ENCODE measurements at places on chromosomes 2 and 18. TPM values are rescaled to one million over a fixed set of nuclear protein-coding genes. Genes with fewer than 3 reads are reported as not detected.

- DNase-seq, result no peak
Observed at GRCh38 chr2:153393518-153393917, 85.0 kb downstream of the RPRM start.

- DNase-seq, result no peak
Observed at GRCh38 chr2:113192459-113193100, 18.8 kb downstream of the PSD4 start.

- no peak for DNase-seq
Observed at GRCh38 chr2:213157242-213157641, 5.8 kb upstream of the IKZF2 start.

GRCh38 chr2:48229063-48229462 is 300.9 kb upstream of the STON1 start:
- no peak for DNase-seq

DNA sequence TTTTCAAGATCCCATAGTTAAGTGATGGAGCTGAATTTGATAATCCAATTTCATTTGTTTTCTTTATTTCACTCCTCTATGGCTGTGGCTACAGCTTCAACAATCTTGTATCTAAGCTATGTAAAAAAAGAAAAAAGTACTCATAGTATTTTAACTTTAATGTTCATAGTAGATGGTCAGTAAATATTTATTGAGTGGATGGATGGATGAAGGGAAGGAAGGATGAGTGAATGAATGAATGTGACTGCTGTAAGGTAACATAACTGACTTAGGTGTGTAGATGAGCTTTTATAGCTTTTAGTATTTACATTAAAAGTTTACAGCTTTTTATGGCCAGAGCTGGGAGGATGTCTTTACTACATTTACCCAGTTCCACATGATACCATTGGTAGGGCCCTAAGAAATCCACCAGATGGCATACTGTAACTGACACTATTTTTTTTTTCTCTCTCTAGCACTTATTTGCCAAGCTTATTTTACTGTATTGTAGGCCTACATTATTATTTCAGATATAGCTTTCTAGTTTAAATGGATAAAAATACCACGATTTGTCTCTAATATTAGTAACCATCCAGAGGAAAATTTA is 13.4 kb upstream of the HRH4 start:
- DNase-seq, result no peak

GRCh38 chr2:174172802-174173355 is 75.5 kb downstream of the OLA1 start:
- DNase-seq, result no peak

DNA sequence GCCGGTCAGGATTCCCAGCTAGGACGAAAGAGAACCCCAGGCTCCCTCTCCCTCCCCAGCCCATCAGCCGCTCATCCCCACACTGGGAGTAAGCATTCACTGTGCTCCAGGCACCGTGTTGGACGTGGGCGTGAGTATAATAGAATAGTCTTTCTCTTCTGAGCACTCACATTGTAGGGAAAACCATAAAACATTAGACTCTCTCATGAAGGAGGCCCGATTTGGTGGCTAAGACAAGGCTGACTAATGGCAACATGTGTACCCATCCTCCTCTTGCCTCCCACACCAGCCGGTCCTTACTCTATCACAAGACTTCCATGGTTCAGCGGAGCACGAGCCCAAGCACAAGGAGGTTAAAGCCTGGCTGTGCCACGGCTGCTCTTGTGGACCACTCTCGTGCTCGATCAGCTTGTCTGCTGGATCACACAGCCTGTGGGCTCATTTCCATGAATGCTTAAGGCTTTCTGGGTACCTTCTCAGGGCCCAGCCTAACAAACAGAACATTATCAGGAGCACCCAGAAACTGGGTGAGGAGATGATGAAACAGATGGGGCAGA is 540.9 kb upstream of the RAB6C start:
- DNase-seq, result no peak

GRCh38 chr18:54378057-54378456 is 20.4 kb downstream of the C18orf54 start:
- no peak for DNase-seq

DNA sequence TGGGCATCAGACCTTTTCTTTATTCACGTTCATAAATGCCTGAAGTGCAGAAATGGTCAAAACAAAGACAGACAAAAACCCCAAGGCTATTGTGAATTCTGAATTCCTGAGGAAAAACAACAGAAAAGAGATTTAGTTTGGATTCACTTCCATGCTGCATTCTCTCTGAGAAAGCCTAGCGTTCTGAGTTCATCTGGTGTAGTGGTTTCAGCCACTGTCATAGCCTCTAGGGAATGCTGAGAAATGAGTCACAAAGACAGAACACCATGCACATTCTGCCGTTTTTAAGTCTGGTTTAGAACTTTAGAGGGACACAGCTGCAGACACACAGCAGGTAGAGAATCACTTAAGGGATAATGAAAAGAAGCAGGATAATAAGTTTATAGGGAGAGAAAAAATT is 93.8 kb downstream of the LRP1B start:
- no peak for DNase-seq

DNA sequence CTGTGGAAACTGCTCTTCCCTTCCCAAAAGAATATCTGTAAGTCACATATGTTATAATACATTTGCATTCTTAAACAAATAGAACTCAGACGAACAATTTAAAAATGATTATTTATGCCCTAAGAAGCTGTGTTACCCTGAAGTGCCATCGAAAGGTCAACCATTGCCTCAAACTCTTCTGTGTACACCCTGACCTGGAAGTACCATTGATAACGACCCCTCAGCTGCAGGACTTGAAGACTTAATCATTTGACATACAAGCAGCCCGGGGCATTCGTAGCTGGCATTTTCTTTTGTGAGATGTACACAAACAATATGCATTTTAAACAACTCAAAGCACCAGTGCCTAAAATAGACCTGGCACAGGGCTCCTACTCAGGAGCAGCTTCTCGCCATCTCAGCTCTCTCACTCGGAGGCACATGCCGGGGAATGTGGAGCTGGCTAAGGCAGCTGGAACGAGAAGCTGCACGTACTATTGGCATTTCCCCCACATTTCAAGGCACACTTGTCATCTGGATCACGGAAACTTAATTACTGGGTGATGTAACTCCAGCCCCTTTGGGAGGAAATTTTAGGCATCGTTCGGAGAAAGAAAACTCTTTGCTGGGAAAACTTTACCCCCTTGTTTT is 170.0 kb upstream of the GALNT5 start:
- DNase-seq, result no peak

DNA sequence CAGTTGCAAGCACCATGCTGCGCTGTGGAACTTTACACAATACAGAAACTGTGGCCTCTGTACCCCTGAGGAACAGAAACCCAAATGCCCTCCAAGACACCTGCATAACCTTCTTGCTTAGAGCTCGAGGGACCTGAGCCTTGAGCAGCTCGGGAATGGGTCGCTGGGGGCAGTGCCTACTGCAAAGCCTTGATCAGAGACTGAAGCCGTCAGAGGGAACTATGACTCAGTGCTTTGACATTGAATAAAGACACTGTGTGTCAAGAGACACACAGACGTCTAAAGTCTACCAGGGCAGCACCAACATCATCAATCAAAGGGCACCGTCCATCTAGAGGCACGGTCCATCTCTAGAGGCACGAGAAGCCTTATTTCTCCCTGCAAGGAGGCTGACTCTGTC is 30.6 kb downstream of the GPR45 start:
- DNase-seq, result no peak

DNA sequence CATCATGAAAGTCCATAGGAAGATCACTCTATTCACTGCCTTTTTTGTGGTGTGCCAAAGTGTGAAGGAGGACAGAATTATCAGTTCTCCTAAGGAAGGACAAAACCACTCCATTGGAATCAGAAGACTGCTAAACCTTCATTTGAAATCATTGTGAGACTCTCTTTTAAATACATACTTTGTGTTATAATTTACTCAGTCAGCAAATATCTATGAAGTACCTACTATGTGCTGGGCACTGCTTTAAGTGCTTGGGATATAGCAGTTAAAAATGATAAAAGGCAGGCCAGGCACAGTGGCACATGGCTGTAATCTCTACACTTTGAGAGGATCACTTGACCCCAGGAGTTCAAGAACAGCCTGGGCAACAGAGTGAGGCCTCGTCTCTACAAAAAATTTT is 692.3 kb downstream of the DSC3 start:
- DNase-seq, result no peak

DNA sequence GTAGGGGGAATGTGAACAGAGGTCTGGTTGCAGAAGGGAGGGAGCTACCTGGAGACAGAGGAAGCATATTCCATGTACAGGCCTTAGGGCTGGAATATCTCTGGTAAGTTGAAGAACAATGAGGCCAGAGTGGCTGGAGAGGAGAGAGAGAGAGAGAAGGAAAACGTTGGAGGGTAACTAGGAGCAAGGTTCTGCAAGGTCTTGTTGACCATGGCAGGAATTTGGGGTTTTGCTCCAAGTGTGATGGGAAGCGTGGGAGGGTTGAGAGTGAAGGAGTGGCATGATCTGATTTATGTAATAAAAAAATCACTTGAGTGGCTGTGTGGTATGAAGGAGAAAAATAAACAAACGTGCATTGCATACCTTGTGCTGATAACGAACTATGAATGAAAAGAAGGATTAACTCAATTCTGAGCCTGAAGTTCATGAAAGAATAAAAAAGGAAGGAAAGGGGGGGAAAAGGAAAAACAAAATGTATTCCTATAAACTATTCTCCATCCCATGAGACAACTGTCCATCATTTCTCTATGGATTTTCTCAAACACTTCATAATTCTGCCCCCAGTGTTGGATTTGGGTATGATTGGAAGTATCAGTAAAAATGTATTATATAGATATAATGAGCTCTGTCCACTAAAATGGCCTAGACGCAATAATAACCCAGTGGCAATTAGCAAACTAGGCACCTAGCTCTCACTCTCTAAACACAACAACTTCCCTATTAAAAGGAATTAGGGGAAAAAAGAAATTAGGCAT is 59.7 kb upstream of the PMAIP1 start:
- DNase-seq, result no peak

GRCh38 chr2:37775908-37776250 is 104.4 kb upstream of the CDC42EP3 start:
- DNase-seq, result no peak

DNA sequence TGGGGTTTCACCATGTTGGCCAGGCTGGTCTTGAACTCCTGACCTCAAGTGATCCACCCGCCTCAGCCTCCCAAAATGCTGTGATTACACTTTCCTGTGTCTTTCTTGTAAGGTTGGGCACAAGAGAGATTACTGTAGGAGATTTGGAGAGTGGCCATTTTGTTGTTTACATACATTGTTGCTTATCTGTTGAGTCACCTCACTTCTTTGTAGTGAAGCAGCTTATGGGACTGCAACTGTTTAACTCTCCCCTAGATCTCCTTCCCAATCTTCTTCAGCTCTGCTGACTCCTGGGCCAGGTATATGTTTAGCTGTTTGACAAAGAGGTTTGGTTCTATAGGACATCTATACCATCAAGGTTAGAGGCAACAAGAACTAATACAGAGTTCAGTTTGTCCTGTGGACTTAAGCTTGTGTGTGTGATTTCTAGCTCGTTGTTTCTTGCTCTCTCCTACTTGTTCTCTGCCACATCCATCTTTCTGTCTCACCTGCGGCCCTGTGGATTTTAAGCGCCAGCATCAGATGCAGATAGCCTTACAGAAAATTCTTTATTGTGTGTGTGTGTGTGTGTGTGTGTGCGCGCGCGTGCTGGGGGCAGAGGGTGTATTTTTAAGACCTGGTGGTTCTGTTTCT is 95.4 kb downstream of the HAUS1 start:
- DNase-seq, result no peak

TUBA3E gene
- total RNA-seq, result not detected

SLC4A3 gene
- 0.13 TPM for total RNA-seq

MRPS9 gene
- 49.5 TPM for total RNA-seq

ST6GAL2 gene
- total RNA-seq, result not detected

TBR1 gene
- total RNA-seq, result not detected

ANKRD62 gene
- not detected for total RNA-seq

CHRND gene
- total RNA-seq, result not detected
